ENCODE measurements at places on chromosomes 3 and 15.
A peak's percentile ranks its signal among the peaks of the same experiment; 100 is the strongest.

DNA sequence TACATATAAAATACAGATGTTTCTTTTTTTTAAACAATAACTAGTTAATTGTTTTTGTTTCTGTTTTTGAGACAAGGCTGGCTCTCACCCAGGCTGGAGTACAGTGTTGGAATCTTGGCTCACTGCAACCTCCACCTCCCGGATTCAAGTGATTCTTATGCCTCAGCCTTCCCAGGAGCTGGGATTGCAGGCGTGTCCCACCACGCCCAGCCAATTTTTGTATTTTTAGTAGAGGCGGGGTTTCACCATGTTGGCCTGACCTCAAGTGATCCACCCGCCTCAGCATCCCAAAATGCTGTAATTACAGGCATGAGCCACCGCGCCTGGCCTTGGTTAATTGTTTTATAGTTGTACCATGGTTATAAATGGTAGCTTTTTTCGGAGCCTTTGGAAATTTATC lies 72.3 kb downstream of the PIAS1 start:
- DNase-seq = no peak

DNA sequence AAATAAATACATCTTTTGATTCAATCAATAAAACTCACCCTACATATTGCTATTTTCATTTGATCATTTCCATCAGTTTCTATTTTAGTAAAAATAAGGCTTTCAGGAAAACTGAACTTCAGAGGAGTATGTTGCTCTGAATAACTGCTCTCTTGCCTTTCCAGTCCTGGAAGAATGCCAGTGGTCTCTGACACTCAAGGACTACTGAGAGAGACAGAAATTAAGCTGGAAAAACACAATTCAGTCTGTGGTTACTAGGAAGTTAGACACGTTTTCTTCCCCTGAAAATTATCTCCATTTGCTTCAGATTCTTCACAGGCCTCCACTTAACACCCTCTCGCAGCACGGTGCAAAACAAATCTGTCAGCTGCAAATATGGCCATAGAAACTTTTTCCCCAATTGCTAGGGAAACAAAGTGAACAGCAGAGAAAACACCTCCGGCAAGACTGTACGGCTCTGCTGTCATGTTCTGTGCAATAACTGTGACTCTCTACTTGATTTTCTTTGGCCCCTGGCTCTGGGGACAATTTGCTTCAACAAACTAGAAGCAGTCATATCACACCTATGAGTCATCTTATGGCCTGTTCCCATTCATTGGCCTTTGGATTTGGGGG lies 353.0 kb downstream of the MAGI1 start:
- no peak for DNase-seq

- peak; percentile 1 for DNase-seq
Observed at GRCh38 chr15:95024351-95024750, 793.0 kb downstream of the MCTP2 start.

GRCh38 chr3:10975695-10976234 lies 16.8 kb upstream of the SLC6A1 start:
- DNase-seq = no peak

- no peak for DNase-seq
Observed at GRCh38 chr15:39118510-39118909, 462.4 kb upstream of the THBS1 start.
